Fibroblast of skin of scalp (primary cell): ENCODE measurements at places on chromosomes 7 and 10.

DNA sequence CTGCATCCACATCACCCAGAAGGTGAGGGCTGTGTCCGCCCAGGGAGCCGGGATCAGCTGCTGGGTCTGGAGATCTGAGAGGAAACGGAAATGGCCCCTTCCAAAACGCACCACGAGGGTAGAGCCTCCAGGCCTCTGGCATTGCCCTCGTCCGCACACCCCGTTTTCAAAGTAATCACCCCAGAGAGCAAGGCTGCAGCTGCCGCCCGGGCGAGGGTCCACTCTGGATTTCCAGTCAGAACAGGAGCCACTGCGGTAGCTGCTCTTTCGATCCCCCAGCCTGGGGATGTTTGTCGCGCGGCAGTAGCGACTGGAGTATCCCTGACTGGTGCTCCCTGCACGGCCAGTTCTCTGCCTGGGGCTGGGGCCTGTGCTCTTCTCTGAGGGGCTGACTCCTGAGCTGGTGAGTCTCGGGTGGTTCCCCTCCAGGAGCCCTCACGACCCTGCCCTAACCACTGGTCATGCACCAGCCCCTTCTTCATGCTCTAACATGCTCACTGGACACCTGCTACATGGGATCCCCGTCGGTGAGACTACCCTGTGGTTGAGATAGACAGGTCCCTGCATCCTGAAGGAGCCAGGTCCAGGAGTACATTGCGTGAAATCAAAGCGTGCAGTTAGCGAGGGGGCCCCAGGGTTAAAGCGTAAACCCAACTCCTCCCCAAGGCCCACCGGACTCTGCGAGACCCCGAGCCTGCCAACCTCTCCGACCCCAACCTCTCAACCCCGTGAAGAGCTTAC lies 99.2 kb downstream of the FOXL3 start:
- no peak for DNase-seq

DNA sequence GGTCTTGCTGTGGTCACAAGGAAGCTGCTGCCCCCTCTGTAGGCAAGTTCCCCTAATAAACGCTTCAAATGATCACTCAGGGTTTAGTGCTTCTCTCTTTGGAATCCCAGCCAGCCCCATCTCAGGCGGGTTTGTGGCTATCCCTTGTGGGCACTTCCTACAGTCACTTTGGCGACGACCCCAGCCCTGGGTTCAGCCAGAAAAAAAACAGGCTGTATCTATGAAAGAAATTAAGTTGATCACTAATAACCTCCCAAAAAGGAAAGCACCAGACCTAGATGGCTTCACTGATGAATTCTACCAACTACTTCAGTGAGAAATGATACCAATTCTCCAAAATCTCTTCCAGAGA lies 208.2 kb downstream of the MAD1L1 start:
- no peak for DNase-seq

DNA sequence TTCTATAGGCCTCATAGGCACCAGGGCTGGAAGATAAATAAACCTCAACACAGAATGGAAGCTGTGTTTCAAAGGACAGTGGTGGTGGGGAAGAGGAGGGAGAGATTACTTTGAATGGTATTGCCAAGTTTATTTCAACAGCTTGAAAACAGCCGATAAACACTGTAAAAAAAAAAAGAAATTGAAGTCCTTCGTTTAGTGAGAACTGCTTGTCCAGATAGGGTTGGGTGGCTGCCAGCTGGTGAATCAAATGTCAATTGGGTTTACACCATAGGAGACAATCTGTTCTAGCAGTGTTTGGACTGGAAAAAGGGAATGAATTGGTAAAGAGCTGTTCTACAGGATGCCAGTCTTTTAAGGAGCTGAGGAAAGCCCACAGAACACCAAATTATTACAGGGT lies 254.8 kb downstream of the PHF14 start:
- peak; percentile 31 for DNase-seq

DNA sequence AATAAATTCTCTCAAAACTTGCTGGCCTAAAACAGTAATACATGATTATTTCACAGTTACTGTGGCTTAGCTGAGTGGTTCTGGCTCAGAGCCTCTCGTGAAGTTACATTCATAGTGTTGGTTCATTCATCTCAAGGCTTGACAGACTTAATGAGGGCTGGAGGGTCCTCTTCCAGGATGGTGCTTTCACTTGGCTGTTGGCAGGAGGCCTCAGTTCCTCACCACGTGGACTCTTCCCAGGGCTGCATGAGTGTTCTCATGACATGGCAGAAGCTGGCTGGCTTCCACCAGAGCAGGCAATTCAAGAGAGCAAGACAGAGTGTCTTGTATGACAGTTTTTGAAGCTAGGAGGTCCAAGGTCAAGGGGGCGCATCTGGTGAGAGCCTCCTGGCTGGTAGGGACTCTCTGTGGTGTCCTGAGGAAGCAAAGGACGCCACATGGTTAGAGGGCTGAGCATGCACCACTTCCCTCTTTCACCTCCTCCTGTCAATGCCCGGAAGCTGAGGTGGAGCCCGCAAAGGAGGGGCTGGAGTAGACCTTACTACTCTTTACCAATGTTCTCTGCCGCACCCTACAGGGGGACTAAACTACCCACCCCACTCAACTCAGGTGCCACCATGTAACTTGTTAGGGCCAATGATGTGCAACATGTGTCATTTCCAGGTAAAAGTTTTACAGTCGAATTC lies 58.2 kb upstream of the YAE1 start:
- peak; percentile 9 for DNase-seq

DNA sequence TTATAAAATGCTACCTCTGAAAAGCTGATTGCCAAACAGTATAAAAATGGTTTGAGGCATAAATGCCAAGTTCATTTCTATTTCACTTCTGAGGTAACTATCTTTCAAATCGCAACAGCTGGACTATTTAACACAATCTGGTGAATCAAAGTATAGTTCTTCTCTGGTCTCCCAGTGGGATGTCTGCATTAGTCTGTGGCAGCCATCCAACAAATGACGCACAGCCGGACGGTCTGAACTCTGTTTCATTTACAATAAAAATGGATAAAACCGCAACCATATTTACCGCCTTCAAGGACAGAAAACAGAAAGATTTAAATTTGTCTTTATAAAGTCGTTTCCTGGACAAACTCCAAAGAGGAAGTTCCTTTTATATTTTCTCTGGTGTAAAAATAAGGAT lies 41.9 kb downstream of the ENO4 start:
- peak; percentile 93 for DNase-seq

DNA sequence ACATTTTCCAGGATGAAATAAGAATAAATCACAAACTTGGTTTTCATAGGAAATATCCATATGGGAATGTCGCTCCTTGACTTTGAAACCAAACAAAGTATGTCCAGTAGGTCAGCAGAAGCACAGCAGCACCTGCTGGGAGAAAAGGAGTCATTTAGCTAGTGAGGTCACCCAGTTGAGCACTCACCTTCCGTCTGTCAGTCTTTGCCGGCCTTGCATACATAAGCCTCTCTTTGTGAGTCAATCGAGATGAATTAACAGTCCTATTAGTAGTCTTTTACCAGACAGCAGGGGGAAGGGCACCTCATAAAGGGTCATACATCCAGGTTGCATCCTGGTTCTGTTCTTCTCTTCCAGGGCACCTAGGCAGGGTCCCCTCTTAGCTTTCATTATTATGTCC lies 232.5 kb upstream of the FZD1 start:
- DNase-seq = no peak

GRCh38 chr10:688312-689120 lies 952 bp downstream of the DIP2C start:
- peak; percentile 35 for DNase-seq

DNA sequence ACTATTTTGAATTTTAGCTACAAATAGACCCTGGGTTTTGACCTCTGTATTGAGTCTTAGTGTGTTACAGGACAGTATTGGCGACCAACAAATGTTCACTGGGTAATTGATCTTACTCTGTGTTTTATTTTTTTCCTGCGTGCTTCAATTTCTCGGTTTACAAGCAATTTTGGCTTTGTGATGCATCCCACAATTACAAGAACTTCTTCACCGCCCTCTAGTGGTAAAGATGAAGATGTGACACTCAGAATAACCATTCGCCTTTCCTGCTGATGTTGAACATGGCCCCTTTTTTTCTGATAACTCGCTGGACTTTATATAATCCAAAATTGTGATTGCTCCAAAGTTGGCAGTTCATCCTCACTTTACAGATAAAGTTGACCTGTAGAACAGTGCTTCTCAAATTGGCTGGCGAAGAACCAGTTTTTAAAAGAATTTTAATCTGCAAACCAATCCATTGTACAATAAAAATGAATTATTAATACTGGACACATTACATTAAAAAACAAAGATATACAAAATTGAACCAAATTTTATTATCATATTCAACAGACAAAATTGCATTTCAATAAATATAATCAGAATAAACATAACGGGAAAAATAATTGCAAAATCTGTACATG lies 20.2 kb upstream of the SMC3 start:
- peak; percentile 72 for DNase-seq

DNA sequence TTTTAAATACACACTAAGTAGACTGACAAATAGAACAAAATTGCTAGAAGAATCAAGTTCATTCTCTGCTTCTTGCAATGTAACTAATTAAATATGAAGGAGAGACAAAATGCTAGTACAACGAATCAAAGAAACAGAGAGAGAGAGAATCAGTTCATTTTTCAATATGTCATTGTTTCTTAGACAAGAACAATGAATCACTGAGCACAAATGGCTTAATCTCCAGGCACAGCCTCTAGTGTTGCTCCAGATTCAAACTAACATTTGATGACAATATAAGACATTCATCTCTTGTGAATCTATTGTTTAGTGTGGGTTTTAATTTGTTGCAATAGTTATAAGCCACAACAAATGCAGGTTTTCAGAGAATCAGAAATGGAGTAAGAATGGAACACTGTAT lies 357.4 kb upstream of the TMEM229A start:
- DNase-seq = no peak

GRCh38 chr7:30269490-30269889 lies 14.9 kb upstream of the ZNRF2 start:
- no peak for DNase-seq

GRCh38 chr7:76318488-76319353 lies 16.2 kb downstream of the HSPB1 start:
- DNase-seq = peak; percentile 87
